ENCODE measurements at places on chromosomes 3 and 15. TPM values are rescaled to one million over a fixed set of nuclear protein-coding genes. Genes with fewer than 3 reads are reported as not detected.

Gene ELL3
- total RNA-seq, result 51.2 TPM

Gene LMOD3
- total RNA-seq, result not detected

Gene DISP2
- 1.0 TPM for total RNA-seq

Gene CHRM5
- total RNA-seq, result 0.18 TPM

Gene IL5RA
- total RNA-seq, result not detected

Gene TEX55
- not detected for total RNA-seq

Gene SCG5
- total RNA-seq, result not detected

GRCh38 chr3:42508562-42508961, 6.1 kb downstream of the VIPR1 start:
- DNase-seq, result no peak

DNA sequence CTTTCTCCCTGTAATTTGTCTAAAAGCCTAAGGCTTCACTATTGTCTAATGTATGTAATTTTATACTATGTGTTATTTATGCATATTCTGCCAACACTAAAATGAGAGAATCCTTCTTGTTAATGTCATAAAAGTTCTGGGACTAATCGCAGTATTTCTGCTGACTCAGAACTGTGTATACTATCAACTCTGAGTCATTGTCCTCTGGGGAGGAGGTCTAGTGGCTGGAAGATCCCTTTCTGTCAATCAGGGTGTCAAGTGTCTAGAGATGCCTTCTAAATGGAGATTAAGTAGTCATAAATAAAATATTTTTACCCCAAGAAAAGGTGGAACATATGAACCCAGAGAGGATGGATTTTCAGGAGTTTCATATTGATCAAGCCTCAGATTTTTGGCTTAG, 473.4 kb downstream of the AGBL1 start:
- no peak for DNase-seq

DNA sequence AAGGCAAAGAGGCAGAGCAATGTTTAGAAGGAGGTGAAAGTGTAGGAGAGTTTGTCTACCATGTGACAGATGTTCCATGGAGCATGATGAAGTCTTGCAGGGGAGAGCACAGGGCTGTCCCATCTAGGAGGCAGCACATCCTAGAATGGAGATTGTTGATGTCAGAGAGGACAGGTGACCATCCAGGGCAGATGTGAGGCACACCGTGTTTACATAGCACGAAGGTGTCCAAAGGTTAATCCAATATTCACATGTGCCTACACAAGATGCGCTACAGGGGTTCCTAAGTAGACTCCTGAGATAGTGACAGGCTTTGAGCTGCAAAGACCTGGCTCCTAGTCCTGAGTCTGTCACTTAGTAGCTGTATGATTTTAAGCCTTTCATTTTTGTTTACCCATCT, 219.3 kb upstream of the SLCO3A1 start:
- no peak for DNase-seq

- no peak for DNase-seq
Measured at GRCh38 chr3:50028346-50028745, 60.4 kb upstream of the RBM5 start.

DNA sequence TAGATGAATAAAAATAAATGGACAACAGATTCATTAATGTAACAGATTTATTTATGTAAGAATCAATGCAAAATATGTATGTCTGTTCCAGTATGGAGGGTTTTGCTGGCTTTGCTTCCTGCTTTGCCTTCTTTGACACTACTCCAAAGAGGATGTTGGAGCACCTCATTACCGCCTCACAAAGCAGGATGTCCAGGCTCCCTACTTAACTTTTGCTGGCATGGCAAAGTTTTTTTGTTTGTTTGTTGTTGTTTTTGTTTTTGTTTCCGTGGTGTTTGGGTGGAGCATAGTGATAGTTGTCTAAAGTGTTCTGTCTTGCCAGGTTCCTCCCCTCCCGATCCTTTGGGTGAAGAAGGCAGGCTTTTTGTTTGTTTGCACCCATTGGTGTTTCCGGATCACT, 38.7 kb downstream of the DIPK2A start:
- DNase-seq, result no peak

DNA sequence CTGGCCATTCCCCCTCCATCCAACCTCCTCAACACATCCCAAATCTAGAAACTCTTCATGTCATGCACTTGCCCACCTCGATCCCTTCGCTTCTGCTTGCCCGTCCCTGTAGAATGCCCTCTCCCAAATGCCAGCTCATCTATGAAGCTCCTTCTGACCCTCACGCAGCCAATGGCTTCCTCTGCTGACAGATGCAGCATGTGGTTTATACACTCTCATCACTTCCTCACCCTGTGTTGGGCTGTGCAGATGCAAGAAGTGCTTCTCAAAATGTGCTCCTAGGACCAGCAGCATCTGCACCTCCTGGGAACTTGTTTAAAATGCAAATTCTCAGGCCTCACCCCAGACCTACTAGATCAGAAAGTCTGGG, 51.7 kb downstream of the SEMA5B start:
- no peak for DNase-seq

DNA sequence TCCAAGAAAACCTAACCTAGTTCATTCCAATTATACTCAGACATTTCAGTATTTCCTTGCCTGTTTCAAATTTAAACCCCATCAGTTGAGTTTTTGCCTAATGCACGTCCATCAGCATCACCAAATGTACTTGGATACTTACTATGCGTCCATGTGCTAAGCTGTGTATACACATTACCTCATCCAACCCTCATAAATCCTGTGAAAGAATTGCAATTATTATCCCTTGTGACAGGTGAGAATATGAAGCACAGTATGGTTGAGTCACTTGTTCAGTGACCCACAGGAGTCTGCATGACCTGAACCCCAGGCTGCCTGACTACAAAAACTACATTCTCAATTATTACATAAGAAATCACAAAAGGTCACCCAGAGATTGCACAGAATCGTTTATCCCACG, 2.5 kb downstream of the OR5K2 start:
- DNase-seq, result no peak

DNA sequence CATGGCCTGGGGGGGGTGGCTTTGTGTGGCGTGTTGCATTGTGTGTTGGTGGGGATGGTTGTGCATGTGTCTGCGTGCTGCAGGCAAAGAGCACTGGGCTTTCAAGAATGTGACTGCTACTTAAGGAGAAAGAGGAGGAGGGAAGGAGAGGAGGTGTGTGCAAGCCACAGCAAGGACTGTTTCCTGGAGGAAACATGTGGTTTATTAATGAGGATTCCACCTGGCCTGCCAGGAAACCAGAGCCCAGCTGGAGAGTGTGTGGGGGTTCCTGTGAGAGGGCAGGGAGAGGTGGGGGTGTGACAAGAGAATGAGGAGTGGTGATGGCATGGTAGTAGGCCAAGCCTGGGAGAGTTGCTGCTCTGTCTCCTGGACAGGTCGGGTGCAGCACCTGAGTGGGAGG, 258.1 kb upstream of the ROPN1 start:
- no peak for DNase-seq

GRCh38 chr15:31046759-31047359, 54.7 kb downstream of the TRPM1 start:
- no peak for DNase-seq

GRCh38 chr15:66261056-66261455, 7.5 kb upstream of the MEGF11 start:
- peak; percentile 83 for DNase-seq

DNA sequence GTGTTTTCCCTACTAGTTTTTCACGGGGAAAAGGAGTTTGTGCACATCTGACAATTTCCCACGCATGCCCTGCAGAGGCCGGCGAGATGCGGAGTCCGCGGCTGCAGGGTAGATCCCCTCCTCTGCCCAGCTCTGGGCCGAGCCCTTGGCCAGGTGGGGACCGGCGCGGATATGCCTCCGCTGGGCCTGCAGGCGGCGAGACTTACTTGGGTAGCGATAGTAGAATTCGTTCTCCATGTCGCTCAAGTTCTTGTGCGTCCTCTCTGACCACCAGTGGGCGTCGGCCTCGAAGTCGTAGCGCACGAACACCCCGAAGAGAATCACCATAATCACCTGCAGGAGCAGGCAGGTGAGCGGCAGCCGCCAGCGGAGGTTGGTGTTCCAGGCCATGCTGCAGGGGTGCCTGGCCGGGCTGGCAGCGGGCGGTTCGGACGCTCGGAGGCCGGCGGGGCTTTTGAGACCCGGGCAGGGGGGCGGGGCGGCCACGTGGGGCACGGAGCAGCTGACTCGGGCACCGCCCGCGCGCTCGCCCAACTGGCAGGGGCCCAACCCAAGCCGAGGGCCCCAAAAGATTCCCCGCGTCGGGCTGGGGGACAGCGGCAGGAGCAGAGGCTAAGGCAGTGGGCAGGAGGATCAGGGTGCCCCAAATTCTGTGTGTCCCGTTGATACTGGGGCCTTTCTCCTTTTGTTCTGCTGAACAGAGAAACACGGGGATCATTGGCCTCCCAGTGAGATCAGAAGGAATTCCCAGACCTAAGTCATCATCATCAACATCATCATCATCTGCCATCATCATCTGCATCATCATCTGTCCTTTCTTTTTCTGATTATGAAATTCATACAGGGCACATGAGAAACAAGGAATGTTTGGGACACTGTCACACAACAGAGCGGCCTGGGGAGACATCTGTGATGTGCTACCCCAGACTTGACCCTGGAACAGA, at the start of gene RHCG:
Gene RHCG, minus strand, starts transcription at position 429 of the 944 bp plus-strand sequence. Its CDS starts 39 bp downstream, at position 390.
- peak; percentile 18 for DNase-seq

GRCh38 chr15:48170981-48171380, 7.1 kb downstream of the MYEF2 start:
- no peak for DNase-seq

GRCh38 chr3:115018694-115019093, 128.4 kb downstream of the ZBTB20 start:
- DNase-seq, result no peak

Measured in G401 (cell line).